ENCODE measurements at places on chromosomes 11 and 22. TPM values are rescaled to one million over a fixed set of nuclear protein-coding genes. Genes with fewer than 3 reads are reported as not detected.

NRXN2 gene
- total RNA-seq, result 90.1 TPM

TREH gene
- not detected for total RNA-seq

MFRP gene
- total RNA-seq, result not detected

B4GALNT4 gene
- 0.88 TPM for total RNA-seq

DNA sequence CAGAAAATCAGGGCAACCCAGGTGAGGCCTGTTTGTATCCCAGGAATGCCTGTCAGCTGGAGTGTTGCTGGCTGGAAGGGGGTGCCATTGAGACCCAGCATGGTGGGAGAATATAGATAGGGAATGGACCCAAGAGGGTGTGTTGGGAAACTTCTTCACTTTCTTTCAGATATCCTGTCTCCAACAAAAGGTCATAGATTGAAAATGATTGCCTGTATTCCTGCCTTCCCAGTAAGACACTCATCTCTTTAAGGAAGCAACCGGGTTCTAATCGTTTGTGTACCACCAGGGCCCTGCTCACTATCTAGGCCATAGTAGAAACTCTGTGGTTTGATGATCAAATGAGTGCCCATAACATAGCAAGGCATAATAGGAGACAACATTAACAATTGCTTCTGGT lies at the start of gene OR51I1:
OR51I1 (minus strand) TSS at position 101 of the 400 bp plus-strand sequence; CDS start at position 101, 0 bp downstream.
- DNase-seq, result no peak

- peak; percentile 38 for DNase-seq
Observed at GRCh38 chr22:39563571-39564428, 6.8 kb upstream of the CACNA1I start.

DNA sequence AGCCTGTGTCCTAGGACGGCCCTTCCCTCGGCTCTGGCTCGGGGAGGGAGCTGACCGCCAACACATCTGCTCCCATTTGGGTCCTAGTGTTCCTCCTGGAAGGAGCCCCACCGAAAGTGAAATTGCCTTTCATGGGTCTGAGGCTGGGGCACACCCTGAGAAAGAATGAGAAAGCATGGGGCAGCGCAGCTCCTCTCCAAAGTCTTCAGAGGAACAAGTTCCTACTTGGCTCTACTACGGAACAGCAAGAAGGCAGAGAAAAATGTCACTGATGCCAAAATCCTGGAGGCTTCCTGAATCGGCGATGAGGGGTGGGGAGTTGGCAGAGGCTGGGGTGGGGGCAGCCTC lies 41.5 kb upstream of the MYEOV start:
- DNase-seq, result no peak

DNA sequence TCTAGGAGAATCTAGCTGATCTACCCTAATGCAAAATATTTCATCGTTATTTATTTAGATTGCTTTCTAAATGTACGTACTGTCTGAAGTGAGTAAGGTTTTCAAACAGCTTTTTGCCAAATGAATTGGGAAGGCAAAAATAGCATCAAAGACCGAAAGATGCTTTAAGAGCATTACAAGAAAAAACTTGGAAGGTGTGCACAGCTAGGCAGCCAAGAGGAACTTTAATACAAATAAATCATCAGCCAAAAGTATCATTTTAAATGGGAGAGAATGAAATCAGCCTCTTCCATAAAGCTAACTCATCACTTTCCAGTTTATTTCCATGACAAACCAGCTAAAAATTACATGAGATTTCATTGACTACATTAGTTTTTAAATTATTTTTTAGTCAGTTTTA lies 30.2 kb upstream of the CFAP300 start:
- no peak for DNase-seq

GRCh38 chr11:6574816-6575715 lies 28.4 kb downstream of the RRP8 start:
- no peak for DNase-seq

DNA sequence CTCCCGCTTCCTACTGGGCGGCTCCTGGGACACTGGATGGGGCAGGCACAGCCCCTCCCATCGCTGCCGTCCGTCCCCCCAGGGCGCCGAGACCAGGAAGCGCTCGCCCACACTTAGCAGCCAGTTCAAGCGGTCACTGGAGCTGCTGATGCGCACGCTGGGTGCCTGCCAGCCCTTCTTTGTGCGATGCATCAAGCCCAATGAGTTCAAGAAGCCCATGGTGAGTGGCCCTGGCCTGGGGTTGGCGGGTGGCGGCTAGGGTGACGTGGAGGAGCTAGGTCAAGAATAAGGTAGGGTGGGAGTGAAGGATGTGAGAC lies 44.6 kb downstream of the MYO7A start:
- no peak for DNase-seq

- DNase-seq, result no peak
Observed at GRCh38 chr11:84383576-84383975, 1097.4 kb upstream of the CCDC90B start.
